Fibroblast of skin of left biceps (primary cell): ENCODE measurements at places on chromosomes 2 and 18.
A peak's percentile ranks its signal among the peaks of the same experiment; 100 is the strongest.

DNA sequence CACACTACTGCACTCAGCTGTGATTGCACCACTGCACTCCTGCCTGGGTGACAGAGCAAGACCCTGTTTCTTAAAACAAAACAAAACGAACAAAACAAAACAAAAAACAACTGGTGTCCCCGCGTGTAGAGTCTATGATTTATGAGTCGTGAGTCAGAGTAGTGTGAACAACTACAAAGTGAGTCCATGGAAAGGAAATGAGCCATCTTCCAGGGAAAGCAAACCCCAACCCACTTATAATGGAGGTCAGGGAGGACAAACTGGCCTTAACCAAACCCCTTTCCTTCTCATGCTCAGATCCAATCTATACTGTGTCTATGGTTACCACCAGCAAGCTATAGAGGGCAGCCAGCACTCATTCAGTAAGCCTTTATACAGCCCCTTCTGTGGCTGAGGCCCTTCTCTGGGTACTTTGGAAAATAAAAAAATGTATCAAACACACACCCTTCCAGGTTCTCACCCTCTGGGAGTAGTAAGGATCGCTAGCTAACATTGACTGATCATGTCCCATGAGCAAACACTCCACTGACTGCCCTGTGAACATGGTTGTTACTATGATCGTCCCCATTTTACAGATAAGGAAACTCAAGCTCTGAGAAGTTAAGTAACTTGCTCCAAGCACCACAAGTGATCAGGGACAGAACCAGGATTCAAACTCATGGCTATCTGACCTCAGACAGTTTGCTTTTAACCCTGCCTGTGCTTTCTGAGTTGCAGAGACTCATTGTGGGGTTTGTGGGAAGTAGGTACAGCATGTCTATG, 24.7 kb upstream of the COLEC12 start:
- DNase-seq, result no peak

DNA sequence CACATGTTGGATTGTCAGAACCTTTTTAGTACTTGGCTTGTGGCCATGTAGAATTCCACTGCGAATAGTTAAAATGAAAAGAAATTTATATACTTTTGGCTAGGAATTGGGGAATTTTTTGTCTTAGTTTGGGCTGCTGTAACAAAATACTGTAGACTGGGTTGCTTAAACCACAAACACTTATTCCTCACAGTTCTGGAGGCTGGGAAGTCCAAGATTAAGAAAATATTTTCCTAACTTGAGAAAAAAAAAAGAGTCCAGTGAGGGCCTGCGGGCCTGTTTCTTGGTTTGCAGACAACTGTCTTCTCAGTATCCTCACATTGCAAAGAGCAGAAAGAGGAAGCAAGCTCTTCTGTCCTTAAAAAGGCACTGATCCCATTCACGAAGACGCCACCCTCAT, 81.9 kb downstream of the CD226 start:
- DNase-seq, result peak; percentile 37

DNA sequence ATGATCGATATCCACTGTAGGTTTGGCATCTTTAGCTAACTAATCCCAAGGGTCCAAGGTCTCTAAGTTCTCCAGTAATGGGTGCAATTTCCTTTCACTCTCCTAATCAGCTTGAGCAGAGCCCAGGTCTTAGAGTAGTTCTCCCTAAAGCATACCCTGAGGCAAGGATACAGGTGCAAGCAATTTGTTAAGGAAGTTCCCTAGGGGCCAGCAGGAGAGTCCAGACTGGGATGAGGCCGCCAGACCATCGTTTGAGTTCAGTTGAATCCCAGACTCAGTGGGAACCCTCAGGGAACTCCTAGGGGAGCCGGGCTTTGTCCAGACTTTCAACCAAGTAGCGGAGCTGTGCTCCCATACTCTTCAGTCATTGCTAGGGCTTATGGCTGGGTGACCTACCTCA, 835.4 kb upstream of the CDH2 start:
- no peak for DNase-seq

DNA sequence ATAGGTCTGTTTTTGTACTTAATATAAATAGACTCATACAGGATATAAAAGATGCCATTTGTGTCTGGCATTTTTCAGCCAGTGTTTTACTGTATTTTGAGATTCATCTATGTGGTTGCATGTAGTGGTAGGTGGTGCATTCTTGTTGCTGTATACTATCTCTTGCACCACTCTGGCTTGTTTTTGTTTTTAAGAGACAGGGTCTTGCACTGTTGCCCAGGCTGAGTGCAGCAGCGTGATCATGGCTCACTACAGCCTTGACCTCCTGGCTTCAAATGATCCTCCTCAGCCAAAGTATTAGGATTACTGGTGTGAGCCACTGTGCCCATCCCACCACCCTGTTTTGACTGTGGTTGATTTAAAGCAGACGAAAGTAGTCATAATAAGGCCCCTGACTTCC, 12.6 kb downstream of the HK2 start:
- no peak for DNase-seq

DNA sequence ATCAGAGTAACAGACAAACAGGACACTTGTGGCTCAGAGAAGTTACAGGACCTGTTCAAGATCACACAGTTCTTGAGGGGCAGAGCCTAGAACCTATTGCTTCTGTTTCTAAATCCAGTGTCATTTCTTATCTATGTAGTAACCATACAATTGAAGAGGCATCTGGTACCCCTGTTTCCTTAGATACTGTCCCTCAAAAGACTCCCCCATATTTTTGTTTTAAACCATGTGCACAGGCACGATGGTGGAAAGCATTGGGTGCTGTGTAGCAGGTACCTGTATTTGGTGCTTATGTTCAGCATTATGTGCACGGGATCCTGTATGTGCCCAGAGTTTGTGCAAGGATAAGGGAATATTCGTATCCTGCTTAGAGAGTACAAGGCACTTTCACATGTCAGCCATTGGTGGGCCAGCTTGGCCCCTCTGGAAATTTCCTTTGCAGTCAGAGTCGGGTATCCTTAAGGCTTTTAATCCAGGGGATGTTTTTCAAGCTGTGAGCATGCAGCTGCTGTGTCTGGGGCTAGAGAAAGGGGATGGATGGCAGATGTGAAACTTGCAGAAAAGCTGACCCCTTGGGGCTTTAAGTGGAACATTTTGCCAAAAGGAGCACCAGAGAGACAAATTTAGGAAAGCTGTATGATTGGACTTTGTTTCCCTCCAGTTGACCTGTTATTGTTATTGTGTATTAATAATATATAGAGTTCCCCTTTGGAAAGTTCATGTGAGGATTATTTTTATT, 2.1 kb downstream of the LBH start:
- no peak for DNase-seq

DNA sequence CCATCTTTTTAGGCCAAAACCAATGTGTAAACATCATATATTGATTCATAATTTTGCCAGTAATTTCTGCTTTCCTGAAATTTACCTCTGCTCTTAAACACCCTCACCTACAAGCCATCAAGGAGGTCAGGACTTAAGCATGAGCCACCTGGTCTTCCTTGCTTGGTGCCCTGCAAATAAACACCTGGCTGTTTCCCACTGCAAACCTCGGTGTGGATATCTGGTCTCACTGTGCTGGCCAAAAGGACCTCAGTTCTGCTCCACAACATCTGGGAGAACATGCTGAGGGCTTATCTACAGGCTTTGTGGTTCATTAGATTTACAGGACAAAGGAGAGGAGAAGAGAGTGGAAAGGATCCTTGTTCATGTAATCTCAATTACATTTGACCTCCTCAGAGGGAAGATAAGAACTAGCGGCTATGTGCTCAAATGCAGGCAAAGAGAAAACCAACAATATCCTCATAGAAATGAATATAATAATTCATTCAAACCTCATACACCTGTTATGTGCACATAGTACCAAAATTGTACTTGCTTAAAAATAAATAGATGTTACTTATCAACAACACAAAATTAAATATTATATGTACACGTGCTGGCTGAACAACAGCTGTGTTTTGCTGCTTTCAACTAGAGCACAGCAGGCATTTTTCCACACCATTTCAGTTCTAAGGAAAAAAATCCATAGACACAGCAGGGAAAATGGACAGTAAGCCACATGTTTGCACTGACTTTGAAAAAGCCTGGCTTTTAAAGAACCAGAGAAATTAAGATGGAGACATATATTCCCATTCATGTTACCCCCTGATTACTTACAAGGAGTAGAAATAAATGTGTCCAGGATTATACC, 465.1 kb downstream of the LPIN1 start:
- DNase-seq, result no peak

DNA sequence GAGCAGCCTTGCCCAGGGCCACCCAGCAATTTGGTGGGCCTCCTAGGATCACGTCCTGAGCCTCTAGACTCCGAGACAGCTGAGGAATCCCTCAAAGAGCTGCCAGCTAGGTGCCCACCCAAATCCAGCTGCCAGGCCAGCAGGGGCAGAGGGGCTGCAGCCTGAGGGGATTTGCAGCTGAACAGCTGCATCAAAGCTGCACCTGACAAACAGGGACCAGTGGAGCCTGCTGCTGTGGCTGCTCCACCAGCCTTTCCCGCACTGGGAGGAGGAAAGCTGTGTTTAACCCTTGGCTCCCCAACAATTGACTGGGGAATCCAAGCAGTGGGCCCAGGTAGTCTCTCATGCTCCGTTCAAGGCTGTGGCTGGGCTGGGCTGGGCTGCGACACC, 8.2 kb downstream of the ADRA2B start:
- no peak for DNase-seq

GRCh38 chr2:222479859-222480258, 55.5 kb downstream of the SGPP2 start:
- no peak for DNase-seq

DNA sequence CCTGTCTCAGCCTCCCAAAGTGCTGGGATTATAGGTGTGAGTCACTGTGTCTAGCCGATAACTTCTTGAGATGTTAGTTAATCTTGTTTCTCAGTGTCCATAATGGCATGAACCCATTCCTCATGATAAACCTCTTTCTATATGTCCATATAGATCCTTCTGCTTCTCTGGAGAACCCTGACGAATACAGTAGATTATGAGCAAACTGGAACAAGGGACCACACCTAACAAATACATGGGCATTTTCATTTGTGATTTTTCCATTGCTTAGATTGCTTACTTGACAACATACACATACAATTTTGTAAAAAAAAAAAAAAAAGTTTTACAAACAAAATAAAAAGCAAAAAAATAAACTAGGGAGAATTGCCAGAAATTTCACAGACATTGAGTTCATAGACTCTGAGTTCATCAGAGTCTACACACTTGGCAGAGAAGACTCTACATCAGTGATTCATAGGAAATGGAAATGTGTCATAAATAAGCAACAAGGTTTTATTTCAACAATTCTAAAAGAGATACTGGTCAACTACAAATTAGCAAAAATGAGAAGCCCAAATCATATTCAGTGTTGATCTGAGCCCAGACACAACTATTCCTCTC, 96.7 kb downstream of the GALR1 start:
- no peak for DNase-seq

- no peak for DNase-seq
Observed at GRCh38 chr2:216740557-216741222, 45.3 kb upstream of the IGFBP5 start.

- DNase-seq, result no peak
Observed at GRCh38 chr2:2564300-2565078, 233.4 kb upstream of the MYT1L start.

DNA sequence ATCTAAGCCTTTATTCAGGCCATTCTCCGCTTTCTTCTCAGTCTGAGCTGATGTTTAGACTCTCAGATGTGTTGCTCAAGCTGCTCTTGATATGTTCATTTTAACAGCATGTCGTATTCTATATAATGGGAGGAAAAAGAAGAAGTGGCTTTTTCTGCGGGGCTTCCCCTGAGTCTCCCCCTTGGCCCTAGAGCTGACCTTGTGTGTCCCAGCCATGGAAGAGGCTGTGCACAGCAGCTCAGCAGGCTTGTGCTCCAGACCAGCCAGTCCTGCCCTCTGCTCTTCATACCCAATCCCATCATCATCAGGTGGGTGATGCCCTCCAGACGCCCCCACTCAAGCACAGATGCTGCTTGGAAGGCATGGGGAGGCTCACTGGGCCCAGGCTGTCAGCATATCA, 155.1 kb upstream of the CELF4 start:
- DNase-seq, result no peak

DNA sequence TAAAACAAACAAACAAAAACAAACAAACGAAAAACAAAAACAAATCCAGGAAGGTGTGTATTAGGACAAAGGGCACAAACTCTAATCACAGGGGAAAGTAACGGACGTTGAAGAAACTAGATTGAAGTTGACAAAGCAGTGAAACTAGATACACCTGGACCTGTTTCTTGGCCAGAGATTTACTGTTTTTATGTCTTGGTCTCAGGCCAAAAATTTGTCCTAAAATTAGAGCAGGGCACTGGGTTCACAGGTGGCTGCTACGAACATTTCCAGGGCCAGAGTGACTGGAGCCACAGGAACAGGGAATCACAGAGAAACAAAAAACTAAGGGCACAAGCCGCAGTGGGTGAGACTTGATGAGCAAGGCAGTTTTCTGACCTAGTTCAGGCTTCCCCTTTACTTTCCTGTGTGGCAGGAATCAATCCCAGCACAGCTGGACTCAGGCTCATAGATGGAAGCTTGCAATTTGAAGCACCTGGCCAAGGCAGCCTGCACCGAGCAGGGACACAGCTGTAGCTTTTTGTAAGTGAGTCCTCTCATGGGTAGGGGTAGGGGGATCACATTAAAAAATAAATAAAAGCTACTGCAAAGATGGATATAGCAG, 329.4 kb downstream of the DLGAP1 start:
- no peak for DNase-seq

DNA sequence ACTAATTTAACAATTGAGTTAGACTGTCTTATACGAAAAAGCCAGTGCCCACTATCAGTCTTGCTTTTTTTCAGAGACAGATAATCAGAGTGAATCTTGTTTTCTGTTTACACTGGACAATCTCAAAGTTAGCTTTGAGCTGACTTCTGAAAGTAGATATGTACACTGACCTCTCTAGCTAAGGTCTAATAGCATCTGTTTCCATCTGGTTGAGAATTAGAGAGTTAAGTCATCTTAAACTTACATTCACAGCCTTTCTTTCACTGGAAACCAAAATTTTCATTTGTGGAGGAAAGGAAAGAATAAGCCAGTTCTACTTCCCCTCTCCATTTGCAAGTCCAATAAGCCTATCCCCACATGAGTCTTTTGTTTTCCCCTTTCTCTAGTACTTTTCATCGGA, 89.3 kb downstream of the VRK2 start:
- DNase-seq, result no peak

DNA sequence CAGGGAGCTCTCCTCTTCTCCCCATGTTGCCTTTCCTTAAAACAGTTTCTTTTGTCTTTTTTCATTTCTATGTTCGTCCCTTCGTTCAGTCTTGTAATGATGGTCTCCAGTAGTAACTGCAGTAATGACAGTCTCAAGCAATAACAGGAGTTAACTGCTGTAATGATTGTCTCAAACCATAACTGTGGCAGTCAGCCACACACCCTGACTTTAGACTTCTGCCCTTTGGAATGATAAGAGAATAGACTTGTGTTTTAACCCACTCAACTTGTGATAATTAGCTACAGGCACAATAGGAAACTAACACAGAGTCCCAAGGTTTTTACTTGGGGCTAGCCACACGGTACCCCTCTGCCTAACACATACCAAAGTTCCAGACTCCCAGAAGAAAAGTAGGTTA, 12.1 kb downstream of the TMEM131 start:
- no peak for DNase-seq

- no peak for DNase-seq
Observed at GRCh38 chr2:111705711-111706336, 178.2 kb downstream of the ANAPC1 start.
